ENCODE measurements at places on chromosomes 3 and 15. TPM values are rescaled to one million over a fixed set of nuclear protein-coding genes. Genes with fewer than 3 reads are reported as not detected.

Gene SKOR1
- 0.22 TPM for total RNA-seq

Gene GOLGA6L9
- 0.99 TPM for total RNA-seq

Gene MFGE8
- total RNA-seq = 421 TPM

- peaks cover 24% of the 10 kb centered on the region for H3K36me3 ChIP-seq
- DNase-seq = no peak
- H3K27ac ChIP-seq = no peak overlapping the region
- peaks cover 13% of the 10 kb centered on the region for H3K4me1 ChIP-seq
Observed at GRCh38 chr3:113279686-113280085, 68.3 kb downstream of the BOC start.

DNA sequence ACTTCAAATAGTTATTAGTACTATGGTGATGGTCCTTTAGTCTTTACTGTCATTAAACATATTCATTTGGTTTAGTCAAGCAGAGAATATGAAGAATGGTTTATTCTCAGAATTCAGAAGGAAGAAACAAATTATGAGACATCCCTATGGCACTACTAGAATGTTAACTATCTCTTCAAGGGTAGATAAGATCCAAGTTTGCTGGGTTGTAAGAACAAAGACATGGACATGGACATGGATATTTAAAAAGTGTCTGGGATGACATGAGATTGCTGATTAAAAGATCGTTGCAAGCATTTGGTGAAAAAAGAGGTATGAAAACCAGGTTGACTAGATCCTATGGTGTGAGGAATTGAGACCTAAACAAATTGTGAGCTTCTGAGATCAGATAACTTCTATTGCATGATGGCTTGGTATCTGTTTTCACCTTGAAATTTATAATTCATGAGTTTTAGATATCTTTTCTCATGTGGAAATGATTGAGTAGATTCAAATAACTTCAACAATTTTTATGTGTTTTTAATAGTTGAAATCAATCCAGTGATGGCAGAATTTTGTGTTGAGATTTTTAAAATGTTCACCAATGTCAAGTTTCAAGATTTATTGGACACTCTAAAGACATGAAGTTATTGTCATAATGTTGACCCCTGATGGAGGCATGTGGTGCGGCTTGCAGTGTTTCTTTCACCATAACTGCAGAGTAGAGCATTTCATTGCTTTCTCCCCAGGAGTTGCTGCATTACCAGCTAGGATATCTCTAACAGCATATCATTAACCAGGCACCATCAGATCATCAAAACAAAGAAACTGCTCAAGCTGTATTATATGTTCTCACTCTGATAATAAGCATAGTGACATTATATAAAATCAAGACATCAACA lies 72.6 kb downstream of the NAALADL2 start:
- no peaks in the 10 kb centered on the region for H3K4me1 ChIP-seq
- no peak overlapping the region for H3K27ac ChIP-seq
- DNase-seq = no peak
- H3K36me3 ChIP-seq = no peaks in the 10 kb centered on the region
- H3K27me3 ChIP-seq = no peaks in the 10 kb centered on the region
- no peak overlapping the region for H3K4me3 ChIP-seq

DNA sequence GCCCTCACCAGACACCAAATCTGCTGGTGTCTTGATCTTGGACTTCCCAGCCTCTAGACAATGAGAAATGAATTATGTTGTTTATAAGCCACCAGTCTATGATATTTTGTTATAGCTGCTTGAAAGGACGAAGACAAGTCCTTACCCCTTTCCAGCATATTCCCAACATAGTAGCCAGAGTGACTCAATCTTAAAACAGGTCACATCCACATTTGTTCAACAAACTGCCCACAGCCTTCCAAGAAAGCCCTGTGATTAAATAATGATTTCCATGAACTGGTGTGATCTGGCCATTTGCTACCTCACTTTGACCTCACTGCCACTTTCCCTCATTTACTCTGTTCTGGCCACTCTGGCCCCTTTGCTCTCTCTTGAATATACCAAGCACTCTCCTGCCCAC lies 193.7 kb upstream of the CFAP20DC start:
- H3K4me1 ChIP-seq = peaks cover 24% of the 10 kb centered on the region
- H3K4me3 ChIP-seq = no peak overlapping the region
- no peak for DNase-seq
- no peaks in the 10 kb centered on the region for H3K36me3 ChIP-seq
- no peak overlapping the region for H3K27ac ChIP-seq
